ENCODE measurements at places on chromosomes 1 and 21. TPM values are rescaled to one million over a fixed set of nuclear protein-coding genes. Genes with fewer than 3 reads are reported as not detected.

FHAD1 gene
- polyA plus RNA-seq = not detected

C21orf58 gene
- 0.83 TPM for polyA plus RNA-seq

FBXO44 gene
- polyA plus RNA-seq = 15.2 TPM

CD101 gene
- 0.09 TPM for polyA plus RNA-seq

NTMT2 gene
- not detected for polyA plus RNA-seq

PRUNE1 gene
- polyA plus RNA-seq = 50.1 TPM

TNFRSF4 gene
- 0.36 TPM for polyA plus RNA-seq

BTG2 gene
- 350 TPM for polyA plus RNA-seq

GLIS1 gene
- not detected for polyA plus RNA-seq

PKLR gene
- not detected for polyA plus RNA-seq

AMY2A gene
- polyA plus RNA-seq = not detected

RGS7 gene
- polyA plus RNA-seq = 2.9 TPM

LCE1B gene
- not detected for polyA plus RNA-seq

CATSPERE gene
- 0.47 TPM for polyA plus RNA-seq

LRRC38 gene
- not detected for polyA plus RNA-seq

SPRR1B gene
- polyA plus RNA-seq = not detected

AMPD1 gene
- not detected for polyA plus RNA-seq

C1orf210 gene
- not detected for polyA plus RNA-seq

CRP gene
- not detected for polyA plus RNA-seq

GJA8 gene
- not detected for polyA plus RNA-seq

GUK1 gene
- 219 TPM for polyA plus RNA-seq

NEXN gene
- polyA plus RNA-seq = 3.7 TPM

RGS18 gene
- 5.8 TPM for polyA plus RNA-seq

PPM1J gene
- polyA plus RNA-seq = 1.5 TPM

ALDH9A1 gene
- 111 TPM for polyA plus RNA-seq

TMEM201 gene
- polyA plus RNA-seq = 0.89 TPM

CFHR2 gene
- polyA plus RNA-seq = not detected

PDPN gene
- not detected for polyA plus RNA-seq

FCRL4 gene
- not detected for polyA plus RNA-seq

MCOLN3 gene
- not detected for polyA plus RNA-seq

MARK1 gene
- polyA plus RNA-seq = 0.09 TPM

KCNQ4 gene
- not detected for polyA plus RNA-seq

WLS gene
- not detected for polyA plus RNA-seq

ARHGEF10L gene
- polyA plus RNA-seq = not detected

TMIGD3 gene
- polyA plus RNA-seq = not detected

COL6A1 gene
- not detected for polyA plus RNA-seq

MYOG gene
- polyA plus RNA-seq = not detected

SPRR1A gene
- polyA plus RNA-seq = not detected

ZMYND12 gene
- 5.7 TPM for polyA plus RNA-seq

ATP5IF1 gene
- polyA plus RNA-seq = 369 TPM

FAM78B gene
- polyA plus RNA-seq = not detected

PRR9 gene
- not detected for polyA plus RNA-seq

CLIC6 gene
- not detected for polyA plus RNA-seq

S1PR1 gene
- polyA plus RNA-seq = 135 TPM

KRTAP22-1 gene
- polyA plus RNA-seq = not detected

CD2 gene
- 0.42 TPM for polyA plus RNA-seq

GNAT2 gene
- not detected for polyA plus RNA-seq

MIXL1 gene
- polyA plus RNA-seq = 0.45 TPM

LHX4 gene
- polyA plus RNA-seq = 0.13 TPM

STYXL2 gene
- not detected for polyA plus RNA-seq
